Activated CD8-positive, alpha-beta T cell treated with anti-CD3 and anti-CD28 coated beads for 36 hours (primary cell): ENCODE measurements at places on chromosomes 12 and 14. TPM values are rescaled to one million over a fixed set of nuclear protein-coding genes. Genes with fewer than 3 reads are reported as not detected.
A peak's percentile ranks its signal among the peaks of the same experiment; 100 is the strongest.

- no peak for DNase-seq
These were observed 23.7 kb downstream of the PRPF40B start for GRCh38 chr12:49646871-49647654.

DNA sequence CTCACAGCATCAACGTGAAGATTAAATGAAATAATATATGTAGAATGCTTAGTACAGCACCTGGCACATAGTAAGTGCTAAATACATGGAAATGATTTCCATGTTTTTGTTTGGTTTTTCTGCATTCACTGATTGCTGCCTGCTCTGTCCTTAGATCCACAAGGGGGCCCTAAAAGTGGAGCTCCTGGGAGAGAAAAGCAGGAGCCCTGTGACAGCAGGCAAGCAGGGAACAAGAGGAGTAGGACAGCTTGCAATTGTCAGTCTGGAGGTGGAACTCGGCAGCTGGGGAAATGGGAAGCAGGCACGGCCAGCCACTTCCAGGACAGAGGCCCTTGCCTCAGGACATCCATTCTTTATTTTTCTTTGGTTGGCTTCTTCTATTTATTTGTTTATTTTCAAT, 292.9 kb downstream of the BMP4 start:
- no peak for DNase-seq

DNA sequence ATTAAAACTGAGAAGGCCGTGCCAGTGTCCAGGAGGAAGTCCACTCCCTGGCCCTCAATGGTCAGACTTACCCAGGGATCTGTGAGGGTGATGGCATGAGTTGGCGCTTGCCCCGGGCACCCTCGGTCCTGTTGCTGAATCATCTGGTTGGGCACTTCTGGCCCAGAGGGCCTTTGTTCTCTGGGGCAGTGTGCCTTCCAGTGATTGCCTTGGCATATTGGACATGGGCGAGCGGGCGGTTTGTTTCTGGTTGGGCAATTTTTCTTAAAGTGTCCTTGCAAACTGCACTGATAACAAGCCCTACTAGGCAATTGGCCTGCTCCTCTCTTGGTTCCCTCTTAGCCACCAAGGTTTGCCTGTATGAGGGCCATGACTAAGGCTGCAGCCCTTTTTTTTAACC, 69.5 kb upstream of the ZDHHC17 start:
- no peak for DNase-seq

DNA sequence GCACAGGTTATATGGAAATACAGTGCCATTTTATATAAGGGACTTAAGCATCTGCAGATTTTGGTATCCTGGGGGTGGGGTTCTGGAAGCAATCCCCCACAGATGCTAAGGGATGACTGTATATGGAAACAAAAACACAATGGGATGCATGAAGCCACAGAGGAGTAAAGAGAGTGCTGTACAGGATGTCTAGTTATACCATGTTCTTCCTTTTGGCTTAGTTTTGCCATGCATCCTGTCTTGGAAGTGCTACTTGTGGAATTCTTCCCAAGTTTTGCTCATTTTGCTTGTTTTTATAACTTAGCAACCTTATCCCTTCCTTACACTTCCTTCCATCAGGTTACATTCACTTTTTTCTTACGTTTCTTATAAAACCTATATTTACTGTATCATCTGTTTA, 55.6 kb downstream of the TRMT5 start:
- no peak for DNase-seq

DNA sequence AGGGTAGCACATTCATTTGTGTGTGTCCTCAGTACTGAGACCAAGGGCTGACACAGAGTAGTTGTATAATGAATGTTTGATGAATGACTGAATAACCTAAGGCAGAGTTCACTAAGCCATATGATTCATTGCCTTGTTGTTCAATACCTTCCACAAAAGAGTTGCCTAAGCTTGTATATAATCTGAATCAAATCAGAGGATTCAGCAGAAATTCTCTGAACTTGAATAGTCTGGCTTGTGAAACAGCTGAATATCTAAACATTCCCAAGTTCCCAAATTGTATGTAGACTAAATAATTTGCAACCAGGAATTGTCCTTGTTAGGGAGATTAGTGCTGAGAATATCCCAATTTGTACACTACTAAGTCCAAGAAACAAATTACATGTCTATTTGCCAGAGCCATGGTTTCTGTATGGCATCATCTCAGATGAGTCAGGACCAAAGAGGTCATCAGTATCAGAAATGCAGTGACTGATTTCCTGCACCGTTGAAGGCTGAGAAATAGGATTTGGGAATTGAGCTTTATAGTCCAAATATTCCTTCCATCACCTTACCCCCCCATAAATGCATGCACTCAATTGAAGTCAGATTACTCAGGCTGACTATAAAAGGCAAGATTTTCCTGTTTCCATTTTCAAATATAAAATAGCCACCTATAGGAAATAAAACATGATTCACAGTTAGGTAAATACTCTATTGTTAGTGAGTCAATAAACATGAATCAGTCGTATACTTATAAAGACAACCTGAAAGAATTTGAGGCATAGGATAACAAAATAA, 168.7 kb downstream of the PHLDA1 start:
- DNase-seq = no peak

- DNase-seq = no peak
These were observed 348.3 kb downstream of the ZFP36L1 start for GRCh38 chr14:68444449-68445168.

GRCh38 chr12:4118601-4119156, 154.9 kb upstream of the CCND2 start:
- DNase-seq = no peak

DNA sequence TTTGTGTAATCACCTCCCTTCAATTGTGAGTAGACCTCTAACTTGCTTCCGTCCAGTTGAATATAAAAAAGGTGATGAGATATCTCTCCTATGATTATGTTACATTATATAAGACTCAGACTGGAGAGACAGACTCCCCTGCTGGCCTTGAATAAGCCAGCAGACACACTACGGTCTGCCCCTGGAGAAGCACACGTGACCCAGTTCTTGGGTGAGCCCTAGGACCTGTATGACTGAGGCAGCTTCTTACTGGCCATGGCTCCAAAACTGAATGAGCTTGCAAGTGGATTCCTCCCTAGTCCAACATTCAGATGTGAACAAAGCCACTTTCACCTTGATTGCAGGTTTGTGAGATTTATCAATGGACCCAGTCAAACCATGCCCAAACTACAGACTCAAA, 427.9 kb upstream of the DCN start:
- no peak for DNase-seq

DNA sequence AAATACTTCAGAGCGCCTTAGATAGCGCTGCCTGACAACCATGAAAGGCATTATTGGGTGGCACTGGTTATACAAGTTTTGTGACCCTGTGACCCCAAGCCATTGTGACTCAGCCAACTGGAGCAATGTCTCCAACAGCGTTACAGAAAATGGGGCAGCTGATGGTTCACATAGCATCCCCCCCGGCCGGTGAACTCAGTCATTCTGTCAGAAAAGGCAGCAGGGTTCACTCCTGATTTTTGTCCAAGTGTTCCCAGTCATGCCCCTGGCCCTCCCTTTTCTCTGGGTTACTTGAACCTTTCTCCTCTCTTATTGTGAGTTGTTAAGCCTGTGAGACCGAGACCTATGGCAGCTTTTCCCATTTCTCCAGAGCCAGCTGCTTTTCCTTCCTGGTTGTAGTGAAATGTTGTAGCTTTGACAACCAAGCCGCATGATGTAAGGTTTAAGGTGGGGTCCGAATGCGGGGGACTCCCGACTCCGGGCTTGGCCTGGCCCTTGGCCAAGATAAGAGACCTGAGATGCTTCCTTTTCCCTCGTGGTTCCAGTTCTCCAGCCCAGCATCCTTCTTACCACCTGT, 22.0 kb downstream of the CD9 start:
- no peak for DNase-seq

DNA sequence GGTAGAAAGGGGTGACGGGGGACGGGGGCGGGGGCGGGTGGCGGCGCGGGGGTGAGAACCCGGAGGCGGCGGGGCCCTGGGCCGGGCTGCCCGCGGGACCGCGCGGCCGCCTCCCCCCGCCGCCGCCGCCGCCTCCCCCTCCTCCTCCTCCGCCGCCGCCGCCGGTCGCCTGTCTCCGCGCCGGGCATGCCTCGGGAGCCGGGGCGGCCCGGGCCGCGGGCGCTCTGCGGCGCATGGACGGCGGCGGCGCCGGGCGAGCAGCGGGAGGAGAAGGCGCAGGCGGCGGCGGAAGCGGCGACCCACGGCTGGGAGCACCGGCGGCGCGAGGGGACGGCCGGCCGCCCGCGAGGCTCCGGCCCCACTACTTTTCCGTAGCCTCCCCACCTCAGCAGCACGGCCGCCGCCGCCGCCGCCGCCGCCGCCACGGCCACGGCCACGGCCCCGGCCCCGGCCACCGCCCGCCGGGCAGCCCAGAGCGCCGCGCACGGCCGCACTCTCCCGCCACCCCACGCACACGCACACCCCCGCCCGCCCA, at the start of gene NPAS3:
TSS of gene NPAS3 (plus strand) at position 161 of the 535 bp plus-strand sequence.
- DNase-seq = no peak

- DNase-seq = no peak
These were observed 173.9 kb downstream of the MYRFL start for GRCh38 chr12:69998922-69999321.

GRCh38 chr14:106419376-106419965, 893.1 kb downstream of the TMEM121 start:
- no peak for DNase-seq

DNA sequence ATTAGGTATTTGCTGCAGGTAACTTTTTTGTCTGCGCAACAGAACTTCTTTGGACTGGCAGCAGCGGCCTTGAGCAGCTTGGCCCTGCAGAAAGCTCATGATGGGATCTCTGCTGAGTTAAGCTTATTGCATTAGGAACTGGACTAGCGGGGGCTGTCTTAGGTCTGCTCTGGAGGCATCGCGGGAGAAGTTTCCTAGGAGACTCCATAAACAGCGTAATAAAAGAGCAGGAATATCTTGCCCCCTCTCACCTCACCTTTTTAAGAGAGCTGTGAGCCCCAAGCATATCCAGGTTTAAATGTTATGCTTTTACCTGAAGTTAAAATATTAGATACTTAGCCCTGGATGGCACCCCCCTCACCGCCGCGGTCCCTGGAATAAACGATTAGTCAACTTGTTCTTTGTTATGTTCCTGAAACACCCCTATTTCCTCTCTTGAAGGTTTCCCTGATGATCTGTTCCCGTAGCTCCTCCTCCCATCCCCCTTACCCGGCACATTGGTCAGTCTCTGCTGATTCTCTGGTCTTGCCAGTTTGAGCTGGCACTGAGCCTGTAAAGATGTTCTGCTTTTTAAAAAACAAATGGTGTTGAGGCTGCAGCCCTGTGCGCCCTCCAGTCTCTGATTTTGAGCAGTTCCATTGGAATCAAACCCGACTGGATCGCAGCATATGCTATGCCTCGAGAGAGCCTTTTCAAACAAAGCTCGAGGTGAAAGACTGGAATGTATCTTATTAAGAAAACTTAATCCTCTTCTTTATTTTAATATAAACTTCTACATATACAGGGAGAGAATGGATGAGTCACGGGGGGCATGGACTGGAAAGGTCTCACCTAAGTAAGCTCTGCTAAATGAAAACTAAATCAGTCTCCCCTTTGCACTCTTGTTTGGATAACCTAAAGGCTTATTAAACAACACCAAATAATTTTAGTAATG, 1.9 kb downstream of the MLXIP start:
- DNase-seq = peak; percentile 38

- peak; percentile 54 for DNase-seq
These were observed 8.0 kb downstream of the DGKA start for GRCh38 chr12:55938826-55939501.

DNA sequence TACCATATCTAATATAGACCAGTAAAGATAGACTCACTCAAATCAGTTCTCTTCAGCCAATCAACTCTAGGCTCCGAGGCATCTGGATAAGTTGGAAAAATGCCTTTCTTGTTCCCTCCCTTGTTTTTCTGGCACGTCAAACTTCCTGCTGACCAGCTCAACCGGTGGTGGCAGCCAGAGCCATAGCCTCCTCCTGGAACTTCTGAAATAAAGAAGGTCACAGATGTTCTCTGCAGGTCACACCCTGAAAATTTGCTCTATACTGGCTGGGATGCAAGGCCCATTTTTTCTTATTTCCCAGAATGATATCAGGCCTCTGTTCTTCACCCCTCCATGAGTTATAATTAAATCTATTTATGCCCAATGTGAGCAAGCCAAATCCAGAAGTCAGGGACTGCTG, 81.9 kb downstream of the BMP4 start:
- DNase-seq = no peak

The BIN2 gene
- 41.7 TPM for total RNA-seq

The NUBPL gene
- total RNA-seq = 14.3 TPM

The PRIMA1 gene
- total RNA-seq = not detected
